Temporal lobe (tissue), 4 donors: ENCODE measurements at places on chromosomes 4 and X. TPM values are rescaled to one million over a fixed set of nuclear protein-coding genes. Genes with fewer than 3 reads are reported as not detected.

Gene RNF113A
- total RNA-seq = 9.3 TPM

Gene UNC5C
- 14.0 TPM for total RNA-seq

Gene CLNK
- not detected for total RNA-seq

Gene TRIML1
- total RNA-seq = not detected

Gene CRMP1
- 551 TPM for total RNA-seq

Gene GRPEL1
- 12.3 TPM for total RNA-seq

Gene CXorf58
- total RNA-seq = 0.25 TPM

Gene DGKK
- 0.49 TPM for total RNA-seq

Gene WFS1
- 4.9 TPM for total RNA-seq

Gene CCDC158
- total RNA-seq = 3.9 TPM

Gene AFF2
- 144 TPM for total RNA-seq

Gene RASGEF1B
- total RNA-seq = 26.8 TPM

Gene NLGN4X
- 44.0 TPM for total RNA-seq

Gene TCEAL5
- total RNA-seq = 9.1 TPM

Gene ARSJ
- total RNA-seq = 0.49 TPM

Gene IL3RA
- total RNA-seq = 1.7 TPM

Gene GABRG1
- total RNA-seq = 21.9 TPM

Gene ENPEP
- 1.7 TPM for total RNA-seq

Gene AMBN
- 0.25 TPM for total RNA-seq

Gene HSFX1
- 3.0 TPM for total RNA-seq

Gene CXCL6
- total RNA-seq = under 0.01 TPM

Gene VCX
- total RNA-seq = not detected

Gene CT45A2
- total RNA-seq = not detected

Gene RPA4
- total RNA-seq = 0.49 TPM

Gene FATE1
- total RNA-seq = not detected

Gene S100P
- total RNA-seq = 2.0 TPM

Gene FRMPD4
- 32.2 TPM for total RNA-seq

Gene CFP
- 0.49 TPM for total RNA-seq

Gene CNKSR2
- 138 TPM for total RNA-seq

Gene C4orf54
- total RNA-seq = under 0.01 TPM

Gene SSX2B
- total RNA-seq = not detected

Gene MAGEE2
- total RNA-seq = 3.2 TPM

Gene SLIT2
- total RNA-seq = 15.7 TPM

Gene PAGE2B
- total RNA-seq = not detected

Gene HMGN5
- 3.4 TPM for total RNA-seq

Gene DMRTC1
- not detected for total RNA-seq

Gene NUP62CL
- total RNA-seq = 0.74 TPM

Gene NUDT11
- total RNA-seq = 63.4 TPM

Gene PJA1
- 105 TPM for total RNA-seq

Gene CCNB3
- total RNA-seq = 0.25 TPM

Gene PRICKLE3
- total RNA-seq = 0.74 TPM

Gene PPEF1
- total RNA-seq = 17.9 TPM

Gene NR0B1
- total RNA-seq = 0.25 TPM

Gene AGTR2
- total RNA-seq = not detected

Gene TRO
- 61.0 TPM for total RNA-seq

Gene XG
- total RNA-seq = not detected

Gene GPRASP3
- total RNA-seq = 40.1 TPM

Gene HPGDS
- total RNA-seq = 0.98 TPM

Gene ALPK1
- total RNA-seq = 4.2 TPM

Gene GABRA4
- total RNA-seq = 22.4 TPM

Gene NSG1
- total RNA-seq = 253 TPM

Gene MAGEC1
- total RNA-seq = not detected

Gene MAMLD1
- 3.7 TPM for total RNA-seq

Gene FABP2
- total RNA-seq = not detected

Gene KIF4A
- total RNA-seq = 2.5 TPM

Gene TEX13B
- not detected for total RNA-seq
